ENCODE measurements at places on chromosomes 12 and 14.
A peak's percentile ranks its signal among the peaks of the same experiment; 100 is the strongest.

- DNase-seq = peak; percentile 54
Observed at GRCh38 chr14:21014761-21015190, 10.1 kb downstream of the NDRG2 start.

DNA sequence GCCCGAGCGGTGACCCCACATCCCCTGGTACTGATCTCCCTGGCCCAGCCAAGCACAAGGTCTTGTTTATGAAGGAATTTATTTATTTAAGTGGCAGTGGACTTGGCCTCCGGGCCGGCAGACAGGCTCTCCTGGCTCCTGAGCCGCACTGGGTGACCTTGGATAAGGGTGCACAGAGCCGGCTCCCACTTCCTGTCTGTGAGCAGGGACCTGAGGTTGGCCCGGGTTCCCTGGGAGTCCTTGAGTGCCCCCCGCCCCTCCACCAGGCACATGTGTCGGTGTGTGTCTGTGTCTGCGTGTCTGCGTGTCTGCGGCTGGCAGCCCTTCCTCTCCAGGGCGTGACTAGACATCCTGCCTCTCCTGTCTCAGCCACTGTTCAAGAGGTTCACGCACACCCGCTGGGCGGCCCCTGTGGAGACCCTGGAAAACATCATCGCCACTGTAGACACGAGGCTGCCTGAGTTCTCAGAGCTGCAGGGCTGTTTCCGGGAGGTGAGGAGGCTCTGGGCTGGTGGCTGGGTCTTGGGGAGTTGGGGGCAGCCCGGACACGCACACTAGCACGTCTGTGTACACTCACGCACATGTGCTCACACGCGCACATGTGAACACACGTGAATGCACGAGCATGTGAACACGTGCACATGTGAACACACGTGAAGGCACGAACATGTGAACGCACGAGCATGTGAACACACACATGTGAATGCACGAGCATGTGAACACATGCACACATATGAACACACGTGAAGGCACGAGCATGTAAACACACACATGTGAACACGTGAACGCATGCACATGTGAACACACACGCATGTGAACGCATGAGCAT, 9.3 kb downstream of the TNFAIP2 start:
- no peak for DNase-seq

DNA sequence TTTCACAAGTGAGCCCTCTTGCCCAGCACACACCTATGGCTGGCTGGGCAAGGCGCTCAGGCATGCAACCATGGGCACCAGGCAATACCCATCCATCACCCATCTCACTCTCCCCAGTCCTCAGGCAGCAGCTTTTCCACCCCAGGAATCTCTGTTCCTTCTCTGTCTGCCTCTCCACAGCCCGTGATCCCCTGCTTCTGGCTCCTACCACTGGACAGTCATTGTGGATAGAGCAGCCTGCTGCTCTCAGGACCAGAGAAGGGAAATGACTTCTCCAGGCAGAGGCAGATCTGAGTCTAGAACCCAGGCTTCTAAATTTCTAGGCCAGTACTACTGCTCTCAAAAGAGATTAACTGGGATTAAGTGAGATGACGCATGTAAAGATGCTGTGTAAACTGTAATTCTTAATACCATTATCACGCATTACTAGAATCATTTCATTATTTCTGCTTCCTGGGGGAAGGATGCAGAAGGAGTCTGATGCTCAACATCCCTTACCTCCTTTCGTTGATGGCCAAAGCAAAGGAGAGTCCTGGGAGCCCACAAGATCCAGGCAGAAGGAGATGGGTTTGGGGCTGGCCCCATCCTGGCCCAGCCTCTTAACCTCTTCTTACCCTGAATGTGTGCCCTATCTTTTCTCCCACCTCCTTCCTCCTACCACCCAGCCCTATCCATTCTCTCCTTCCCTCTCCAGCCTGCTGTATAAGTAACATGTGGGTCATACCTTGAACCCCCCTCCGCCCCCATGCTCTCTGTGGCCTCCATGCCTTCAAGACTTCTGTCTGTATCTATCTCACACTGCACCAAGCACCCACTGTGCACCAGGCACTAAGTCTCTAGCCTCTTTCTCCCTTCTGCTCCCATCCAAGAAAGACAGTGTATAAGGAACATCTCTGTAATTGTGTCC, 4.8 kb upstream of the AQP5 start:
- no peak for DNase-seq

- peak; percentile 32 for DNase-seq
Observed at GRCh38 chr12:51970904-51971646, 19.6 kb downstream of the ACVR1B start.

DNA sequence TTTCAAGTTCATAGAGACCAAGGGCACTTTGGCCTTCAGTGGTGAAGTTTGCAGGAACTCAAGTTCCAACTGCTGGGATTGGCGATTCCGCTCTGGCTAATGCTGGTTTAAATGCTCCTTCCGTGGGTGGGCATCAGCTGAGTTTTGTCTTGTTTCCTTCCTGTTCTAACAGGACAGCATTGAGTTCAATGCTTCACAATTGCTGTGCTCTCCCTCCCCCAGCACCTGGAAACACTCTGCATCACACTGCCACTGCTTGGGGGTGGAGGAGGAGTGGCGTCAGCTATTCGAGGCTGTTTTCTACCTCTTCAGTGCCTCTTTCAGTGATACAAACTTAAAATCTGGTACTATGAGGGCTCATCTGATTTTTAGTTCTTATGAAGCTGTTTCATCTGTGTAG, 634.9 kb downstream of the FSCB start:
- no peak for DNase-seq

DNA sequence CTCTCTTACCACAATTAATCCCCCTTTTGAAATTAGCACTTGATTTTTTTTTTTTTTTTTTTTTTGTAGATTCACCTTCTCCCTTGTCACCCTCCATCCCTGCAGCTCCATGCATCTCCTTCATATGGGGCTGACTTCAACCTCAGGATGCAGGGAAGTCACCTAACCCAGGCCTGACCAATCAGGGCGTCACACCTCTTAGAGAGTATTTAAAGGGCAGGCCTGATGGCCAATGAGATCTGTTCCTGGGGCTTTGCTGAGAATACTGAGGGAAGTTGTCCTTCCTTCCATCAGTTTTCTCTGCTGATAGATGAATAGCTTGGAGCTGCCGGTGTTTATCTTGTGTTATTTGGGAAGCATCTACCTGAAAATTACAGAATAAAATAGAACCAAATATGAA, 1104.7 kb upstream of the TMEM132C start:
- DNase-seq = no peak

- DNase-seq = no peak
Observed at GRCh38 chr12:85831327-85831990, 4.8 kb downstream of the RASSF9 start.

DNA sequence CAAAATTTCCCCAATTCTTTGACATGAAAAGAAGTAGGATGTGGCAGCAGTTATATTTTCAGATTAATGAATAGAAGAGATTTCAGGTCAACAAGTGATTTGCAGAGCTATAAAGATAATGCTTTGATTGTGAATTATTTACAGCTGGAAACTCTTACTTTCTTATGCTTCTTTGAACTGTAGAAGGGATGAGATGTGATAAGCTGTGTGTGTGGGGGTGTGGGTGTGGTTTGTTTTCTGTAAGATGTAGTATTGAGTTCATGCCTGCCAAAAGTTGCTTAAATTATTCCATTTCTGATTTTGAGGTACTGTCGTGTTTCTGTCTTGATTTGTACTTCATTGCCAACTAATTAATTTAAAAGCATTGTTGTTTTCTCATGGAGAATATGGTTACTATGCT, 22.7 kb downstream of the AEBP2 start:
- no peak for DNase-seq

- DNase-seq = no peak
Observed at GRCh38 chr12:94597268-94597667, 53.1 kb downstream of the TMCC3 start.

DNA sequence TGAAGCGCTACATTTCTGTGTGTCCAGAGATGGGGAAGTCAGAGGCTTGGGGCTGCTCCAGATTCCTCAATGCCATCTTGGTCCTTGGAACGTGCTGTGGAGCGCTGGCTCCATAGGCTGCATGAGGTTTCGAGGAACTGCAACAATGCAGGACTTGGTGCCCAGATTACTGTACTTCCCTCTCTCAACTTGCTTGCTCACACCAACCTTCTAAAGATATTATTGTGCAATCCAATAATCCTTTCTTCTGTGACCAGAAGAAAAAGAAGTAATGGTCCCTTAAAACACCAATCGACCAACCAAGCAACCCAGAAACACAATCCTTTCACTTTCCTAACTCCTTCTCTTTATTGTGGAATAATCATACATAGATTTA, 3.7 kb downstream of the PRICKLE1 start:
- DNase-seq = no peak

GRCh38 chr12:111353603-111354295, 15.1 kb downstream of the PHETA1 start:
- DNase-seq = no peak

DNA sequence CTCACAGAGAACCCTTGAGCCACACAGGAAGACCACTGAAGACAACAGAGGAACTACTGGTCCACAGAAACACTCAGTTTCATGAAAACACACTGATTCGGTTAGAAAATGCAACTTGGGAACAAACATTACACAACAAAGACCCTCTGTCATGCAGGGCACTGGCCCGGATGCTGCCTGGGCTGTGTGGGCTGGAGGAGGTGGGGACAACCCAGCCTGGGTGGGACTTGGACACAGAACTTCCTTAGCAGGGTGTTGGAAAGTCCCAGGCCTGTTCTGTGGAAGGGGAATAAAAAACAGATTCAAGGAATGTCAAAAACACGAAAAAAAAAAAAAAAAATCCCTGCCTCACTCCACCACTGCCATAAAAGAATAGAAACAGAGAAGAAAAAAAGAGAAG, 181.0 kb downstream of the MON2 start:
- DNase-seq = no peak

GRCh38 chr14:76777721-76778120, 16.5 kb downstream of the VASH1 start:
- no peak for DNase-seq

DNA sequence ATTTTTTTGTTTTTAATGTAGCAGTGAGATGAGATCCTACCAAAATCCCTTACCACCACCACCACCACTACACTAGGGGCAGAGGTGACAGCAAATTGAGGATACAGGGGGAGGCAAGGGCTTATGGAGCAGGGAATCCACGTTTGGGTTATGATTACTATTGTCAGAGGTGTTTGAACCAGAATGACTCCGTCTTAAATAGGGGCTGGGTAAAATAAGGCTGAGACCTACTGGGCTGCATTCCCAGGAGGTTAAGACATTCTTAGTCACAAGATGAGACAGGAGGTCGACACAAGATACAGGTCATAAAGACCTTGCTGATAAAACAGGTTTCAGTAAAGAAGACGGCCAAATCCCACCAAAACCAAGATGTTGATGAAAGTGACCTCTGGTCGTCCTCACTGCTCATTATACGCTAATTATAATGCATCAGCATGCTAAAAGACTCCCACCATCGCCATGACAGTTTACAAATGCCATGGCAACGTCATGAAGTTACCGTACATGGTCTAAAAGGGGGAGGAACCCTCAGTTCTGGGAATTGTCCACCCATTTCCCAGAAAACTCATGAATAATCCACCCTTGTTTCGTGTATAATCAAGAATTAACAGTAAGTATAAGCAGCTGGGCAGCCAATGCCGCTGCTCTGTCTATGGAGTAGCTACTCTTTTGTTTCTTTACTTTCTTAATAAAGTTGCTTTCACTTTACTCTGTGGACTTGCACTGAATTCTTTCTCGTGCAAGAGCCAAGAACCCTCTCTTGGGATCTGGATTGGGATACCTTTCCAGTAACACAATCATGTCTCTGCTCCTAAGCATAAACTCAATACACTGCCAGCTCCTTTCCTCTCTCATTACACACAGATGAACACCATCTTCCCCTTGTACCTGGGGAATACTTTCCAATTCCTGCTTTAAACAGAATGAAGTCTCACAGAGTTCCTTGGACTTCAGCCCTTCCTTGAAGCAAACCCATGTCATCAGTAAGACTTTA, 16.7 kb upstream of the CRY1 start:
- no peak for DNase-seq

GRCh38 chr14:31426663-31427062, 6.3 kb upstream of the HEATR5A start:
- DNase-seq = no peak

- DNase-seq = peak; percentile 50
Observed at GRCh38 chr14:68682166-68683103, 110.4 kb downstream of the ZFP36L1 start.

DNA sequence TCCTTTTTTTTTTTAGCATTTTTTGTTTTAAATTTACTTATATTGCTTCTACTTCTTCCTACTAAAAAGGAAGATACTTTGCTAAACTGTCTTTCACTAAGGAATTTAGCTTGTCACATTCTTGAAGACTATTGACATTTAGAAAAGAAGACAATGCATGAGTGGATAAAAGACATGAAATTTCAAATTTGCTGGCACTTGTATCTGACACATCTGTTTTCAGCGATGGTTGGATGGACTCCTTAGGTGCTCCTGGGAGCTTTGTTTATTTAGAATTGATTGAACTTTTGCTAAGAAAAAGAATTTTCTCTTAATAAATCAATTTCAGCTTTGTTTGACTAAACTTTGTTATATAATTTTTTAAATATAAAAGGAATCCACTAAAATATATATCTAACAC, 3.3 kb upstream of the KERA start:
- DNase-seq = no peak

- DNase-seq = no peak
Observed at GRCh38 chr14:33465846-33466700, 484.8 kb downstream of the EGLN3 start.

GRCh38 chr14:98946940-98947339, 325.1 kb downstream of the BCL11B start:
- no peak for DNase-seq

GRCh38 chr12:29581631-29582030, 84.1 kb upstream of the OVCH1 start:
- no peak for DNase-seq

DNA sequence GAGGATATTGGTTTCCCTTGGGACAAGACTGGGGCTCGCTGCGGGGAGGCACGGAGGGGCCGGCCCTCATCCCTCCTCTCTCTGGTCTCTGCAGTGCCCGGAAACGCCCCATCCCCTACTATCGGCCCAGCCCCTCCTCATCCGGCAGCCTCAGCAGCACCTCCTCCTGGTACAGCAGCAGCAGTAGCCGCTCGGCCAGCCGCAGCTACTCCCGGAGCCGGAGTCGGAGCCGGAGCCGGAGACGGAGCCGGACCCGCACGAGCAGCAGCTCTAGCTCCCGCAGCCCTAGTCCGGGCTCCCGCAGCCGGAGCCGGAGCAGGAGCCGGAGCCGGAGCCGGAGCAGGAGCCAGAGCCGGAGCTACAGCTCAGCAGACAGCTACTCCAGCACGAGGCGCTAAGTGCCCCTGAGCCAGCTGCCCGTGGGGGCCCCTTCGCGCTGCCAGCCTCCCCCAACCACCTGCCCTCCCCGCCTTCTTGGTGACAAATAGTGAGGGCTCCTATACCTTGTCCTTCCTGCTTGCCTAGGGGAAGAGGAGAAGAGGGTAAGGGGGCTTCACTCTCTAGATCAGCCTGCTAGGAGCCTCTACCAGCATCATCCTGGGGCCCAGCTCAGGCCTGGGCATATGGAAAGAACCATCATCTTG, 22.2 kb upstream of the HSPB8 start:
- DNase-seq = no peak

Measured in T-helper 22 cell (primary cell).